Type B pancreatic cell (in vitro differentiated cells): ENCODE measurements at places on chromosomes 12 and 14. TPM values are rescaled to one million over a fixed set of nuclear protein-coding genes. Genes with fewer than 3 reads are reported as not detected.

The EML5 gene
- total RNA-seq: 2.6 and 3.0 TPM in 2 replicates

The NOVA1 gene
- total RNA-seq: 8.8 and 22.6 TPM in 2 replicates

DNA sequence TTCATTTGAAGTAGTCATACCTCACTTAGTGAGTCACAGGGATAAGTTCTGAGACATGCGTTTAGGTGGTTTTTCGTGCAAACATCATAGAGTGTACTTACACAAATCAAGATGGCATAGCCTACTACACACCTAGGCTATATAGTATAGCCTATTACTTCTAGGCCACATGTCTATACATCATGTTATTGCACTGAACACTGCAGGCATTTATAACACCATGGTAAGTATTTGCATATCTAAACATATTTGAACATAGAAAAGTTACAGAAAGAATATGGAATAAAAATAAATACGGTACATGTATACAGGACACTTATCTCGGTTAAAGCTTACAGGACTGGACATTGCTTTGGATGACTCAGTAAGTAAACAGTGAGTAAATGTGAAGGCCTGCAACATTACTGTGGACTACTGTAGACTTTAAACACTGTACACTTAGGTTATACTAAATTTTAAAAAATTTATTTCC lies 670.6 kb downstream of the SLC16A7 start:
- no peak for DNase-seq

DNA sequence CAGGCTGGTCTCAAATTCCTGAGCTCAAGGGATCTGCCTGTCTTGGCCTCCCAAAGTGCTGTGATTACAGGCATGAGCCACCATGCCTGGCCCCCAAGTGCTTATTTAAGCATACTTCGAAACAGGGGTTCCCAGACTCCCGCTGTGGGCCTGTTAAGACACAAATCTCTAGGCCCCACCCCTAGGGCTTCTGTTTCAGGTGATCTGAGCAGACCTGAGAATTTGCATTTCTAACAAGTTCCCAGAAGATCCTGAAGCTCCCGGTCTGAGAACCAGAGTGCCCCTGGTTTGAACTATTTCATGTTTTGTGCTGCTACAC lies 25.0 kb downstream of the GCH1 start:
- DNase-seq: no peak
